Kidney epithelial cell (primary cell): ENCODE measurements at places on chromosomes 16 and 17.

DNA sequence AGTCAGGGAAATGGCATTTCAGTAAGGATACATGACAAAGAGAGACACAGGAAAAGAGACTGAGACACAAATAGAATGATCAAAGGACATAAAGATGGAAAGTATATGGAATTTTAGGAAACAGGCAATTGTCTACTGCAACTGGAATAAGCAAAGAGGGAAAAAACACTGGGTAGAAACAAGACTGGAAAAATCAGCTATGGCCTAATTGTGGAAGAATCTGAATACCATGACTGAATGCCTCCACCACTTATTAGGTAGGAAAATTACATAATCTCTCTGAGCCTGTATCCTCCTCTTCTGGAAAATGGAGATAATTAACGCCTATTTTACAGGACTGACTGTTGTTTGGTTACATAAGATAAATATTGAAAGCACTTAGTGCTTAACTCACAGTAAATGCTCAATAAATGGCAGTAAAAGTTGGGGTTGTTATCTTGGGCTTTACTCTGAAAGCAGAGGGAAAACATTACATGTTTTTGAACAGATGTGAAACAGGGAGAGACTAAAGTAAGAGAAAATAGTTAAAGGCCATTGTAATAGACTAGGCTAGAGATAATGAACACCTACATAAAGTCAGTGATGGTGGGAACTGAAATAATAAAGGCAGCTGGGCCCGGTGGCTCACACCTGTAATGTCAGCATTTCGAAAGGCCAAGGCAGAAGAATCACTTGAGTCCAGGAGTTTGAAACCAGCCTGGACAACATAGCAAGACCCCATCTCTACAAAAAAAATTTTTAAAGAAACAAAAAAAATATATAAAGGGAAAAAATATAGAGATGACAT lies 63.5 kb upstream of the C17orf78 start:
- DNase-seq: no peak

DNA sequence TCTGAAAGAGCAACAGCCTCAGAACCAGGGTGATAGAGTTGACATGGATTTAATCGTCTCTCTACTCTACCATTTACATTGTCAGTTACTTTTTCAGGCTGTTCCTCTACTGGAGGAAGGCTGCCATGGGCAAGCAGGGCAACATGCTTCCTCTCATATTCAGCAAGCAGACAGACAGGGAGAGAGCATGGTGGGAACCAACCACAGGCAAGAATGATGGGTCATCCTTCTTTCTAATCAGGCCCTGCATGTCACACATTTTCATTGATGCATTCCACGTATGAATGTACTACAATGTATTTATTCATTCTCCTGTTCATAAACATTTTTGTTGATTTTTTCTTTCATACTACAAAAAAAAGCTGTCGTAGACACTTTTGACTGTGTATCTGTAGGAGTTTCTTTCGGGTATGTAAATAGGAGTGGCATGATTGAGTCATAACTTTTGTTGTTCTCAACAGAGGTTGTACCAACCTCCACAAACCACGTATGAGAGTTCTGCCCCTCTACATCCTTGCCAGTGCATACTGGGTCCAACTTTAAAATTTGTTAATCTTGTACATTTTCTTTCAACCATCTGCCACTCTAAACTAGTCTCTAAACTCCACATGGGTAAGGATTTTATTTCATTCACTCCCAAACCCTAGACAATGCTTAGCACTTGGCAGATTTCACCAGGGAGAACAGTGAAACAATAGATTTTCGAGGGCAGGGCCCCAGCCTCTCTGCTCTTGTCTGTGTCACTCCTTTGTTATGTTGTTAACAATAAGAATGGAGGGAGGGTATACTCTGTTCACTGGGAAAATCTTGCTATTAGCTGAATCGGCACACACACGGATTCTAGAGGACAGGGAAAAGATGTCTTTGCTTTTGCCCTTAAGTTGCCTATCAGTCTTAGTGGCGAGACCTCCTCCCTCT lies 58.7 kb downstream of the CMC2 start:
- DNase-seq: no peak

GRCh38 chr16:3070608-3071111 lies 5.2 kb downstream of the IL32 start:
- DNase-seq: no peak

DNA sequence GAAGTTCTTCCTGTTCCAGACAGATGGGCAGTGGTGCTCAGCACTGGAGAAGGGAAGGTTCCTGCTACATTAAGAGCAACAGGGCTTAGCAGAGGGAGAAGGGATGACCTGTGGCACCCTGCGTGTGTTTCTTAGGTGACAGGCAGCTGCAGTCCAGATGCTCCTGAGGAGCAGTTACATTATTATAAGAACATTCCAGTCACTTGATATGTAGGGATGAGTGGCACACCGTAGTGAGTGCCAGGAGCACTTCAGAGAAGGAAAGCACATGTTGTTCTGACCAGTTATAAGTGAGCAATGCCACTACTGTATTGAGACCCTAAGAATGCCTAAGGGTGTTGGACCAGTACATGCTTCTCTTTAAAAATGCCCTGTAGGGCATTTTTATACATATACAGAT lies 39.9 kb upstream of the MRC2 start:
- DNase-seq: no peak

DNA sequence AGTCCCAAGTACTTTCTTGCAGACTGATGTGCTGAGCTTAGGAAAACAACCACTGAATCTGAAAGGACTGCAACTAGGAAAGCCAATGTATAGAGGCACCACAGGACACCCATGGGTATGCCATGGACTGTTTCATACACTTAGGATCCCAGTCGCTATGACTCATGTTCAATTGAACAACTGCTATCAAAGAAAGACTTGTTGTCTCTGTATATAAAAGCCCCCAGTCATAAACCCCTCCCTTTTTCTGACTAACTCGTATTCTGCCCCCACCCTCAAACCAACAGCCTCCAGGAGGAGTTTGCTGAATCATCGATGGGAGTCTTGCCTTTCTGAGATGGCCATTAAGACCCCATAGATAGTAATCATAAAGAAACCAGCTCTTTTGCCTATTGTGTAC lies 205.4 kb downstream of the ANKFN1 start:
- no peak for DNase-seq
